ENCODE measurements at places on chromosomes 6 and 20. TPM values are rescaled to one million over a fixed set of nuclear protein-coding genes. Genes with fewer than 3 reads are reported as not detected.

DNA sequence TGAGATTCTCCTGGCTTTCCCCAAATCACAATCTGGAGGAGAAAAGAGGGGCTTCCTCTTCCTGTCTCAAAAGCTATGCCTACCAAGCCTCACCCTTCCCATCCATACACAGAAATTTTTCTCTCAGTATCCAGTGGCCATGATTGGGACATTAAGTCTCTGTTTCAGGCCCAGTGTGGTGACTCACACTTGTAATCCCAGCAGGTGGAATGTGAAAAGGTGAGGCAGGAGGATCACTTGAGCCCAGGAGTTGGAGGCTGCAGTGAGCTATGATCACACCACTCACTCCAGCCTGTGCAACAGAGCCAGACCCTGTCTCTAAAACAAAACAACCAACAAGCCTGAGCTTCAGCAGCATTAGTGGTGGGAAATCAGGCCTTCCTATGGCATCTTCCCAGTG, 210.0 kb downstream of the OGFRL1 start:
- DNase-seq = no peak

DNA sequence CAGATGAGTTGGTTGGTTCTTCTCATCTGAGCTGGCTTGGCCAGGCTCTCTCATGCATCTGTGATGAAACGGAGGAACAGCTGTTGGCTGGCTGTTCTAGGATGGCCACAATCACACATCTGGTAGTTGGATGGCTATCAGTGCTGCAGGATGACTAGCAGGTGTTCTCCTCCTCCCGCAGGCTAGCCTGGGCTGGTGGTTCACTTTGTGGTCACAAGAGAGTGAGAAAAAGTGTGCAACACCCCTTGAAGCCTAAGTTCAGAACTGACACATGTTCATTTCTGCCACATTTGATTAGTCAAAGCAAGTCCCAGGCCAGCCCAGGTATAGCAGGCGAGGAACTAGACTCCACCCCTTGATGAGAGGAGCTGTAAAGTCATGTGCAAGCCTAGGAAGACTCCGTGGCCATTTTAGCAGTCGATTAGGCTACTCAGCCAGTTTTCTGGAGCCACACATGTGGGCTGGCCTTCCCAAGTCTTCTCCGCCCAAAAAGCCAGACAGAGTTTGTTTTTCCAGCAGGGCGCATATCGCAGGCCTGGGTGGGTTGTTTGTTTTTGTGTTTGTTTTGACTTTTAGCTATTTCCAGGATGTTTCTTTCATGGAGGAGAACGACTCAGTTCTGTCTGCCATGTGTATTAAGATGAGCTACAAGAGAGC, 120.8 kb downstream of the ISM1 start:
- no peak for DNase-seq

DNA sequence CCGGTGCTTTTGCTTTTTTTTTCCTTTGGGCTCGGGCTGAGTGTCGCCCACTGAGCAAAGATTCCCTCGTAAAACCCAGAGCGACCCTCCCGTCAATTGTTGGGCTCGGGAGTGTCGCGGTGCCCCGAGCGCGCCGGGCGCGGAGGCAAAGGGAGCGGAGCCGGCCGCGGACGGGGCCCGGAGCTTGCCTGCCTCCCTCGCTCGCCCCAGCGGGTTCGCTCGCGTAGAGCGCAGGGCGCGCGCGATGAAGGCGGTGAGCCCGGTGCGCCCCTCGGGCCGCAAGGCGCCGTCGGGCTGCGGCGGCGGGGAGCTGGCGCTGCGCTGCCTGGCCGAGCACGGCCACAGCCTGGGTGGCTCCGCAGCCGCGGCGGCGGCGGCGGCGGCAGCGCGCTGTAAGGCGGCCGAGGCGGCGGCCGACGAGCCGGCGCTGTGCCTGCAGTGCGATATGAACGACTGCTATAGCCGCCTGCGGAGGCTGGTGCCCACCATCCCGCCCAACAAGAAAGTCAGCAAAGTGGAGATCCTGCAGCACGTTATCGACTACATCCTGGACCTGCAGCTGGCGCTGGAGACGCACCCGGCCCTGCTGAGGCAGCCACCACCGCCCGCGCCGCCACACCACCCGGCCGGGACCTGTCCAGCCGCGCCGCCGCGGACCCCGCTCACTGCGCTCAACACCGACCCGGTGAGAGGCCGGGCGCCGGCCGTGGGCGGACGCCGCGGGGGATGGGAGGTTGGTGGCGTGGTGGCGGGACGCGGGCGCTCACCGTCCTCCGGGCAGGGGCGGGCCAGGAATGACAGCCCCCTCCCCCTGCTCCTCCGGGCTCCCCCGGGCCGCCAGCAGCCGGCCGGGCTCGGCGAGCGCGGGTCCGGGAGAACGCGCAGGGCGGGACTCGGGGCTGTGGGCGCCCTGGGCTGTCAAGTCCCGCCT, 606 bp downstream of the ID4 start:
- DNase-seq = peak; percentile 74

- DNase-seq = peak; percentile 97
These were observed 3.7 kb downstream of the OGFR start for GRCh38 chr20:62808211-62808865.

SLC26A8 gene
- 0.57 TPM for polyA plus RNA-seq

- DNase-seq = no peak
These were observed 11.9 kb downstream of the PSMB9 start for GRCh38 chr6:32865724-32866443.

GDAP1L1 gene
- 73.0 TPM for polyA plus RNA-seq

DNA sequence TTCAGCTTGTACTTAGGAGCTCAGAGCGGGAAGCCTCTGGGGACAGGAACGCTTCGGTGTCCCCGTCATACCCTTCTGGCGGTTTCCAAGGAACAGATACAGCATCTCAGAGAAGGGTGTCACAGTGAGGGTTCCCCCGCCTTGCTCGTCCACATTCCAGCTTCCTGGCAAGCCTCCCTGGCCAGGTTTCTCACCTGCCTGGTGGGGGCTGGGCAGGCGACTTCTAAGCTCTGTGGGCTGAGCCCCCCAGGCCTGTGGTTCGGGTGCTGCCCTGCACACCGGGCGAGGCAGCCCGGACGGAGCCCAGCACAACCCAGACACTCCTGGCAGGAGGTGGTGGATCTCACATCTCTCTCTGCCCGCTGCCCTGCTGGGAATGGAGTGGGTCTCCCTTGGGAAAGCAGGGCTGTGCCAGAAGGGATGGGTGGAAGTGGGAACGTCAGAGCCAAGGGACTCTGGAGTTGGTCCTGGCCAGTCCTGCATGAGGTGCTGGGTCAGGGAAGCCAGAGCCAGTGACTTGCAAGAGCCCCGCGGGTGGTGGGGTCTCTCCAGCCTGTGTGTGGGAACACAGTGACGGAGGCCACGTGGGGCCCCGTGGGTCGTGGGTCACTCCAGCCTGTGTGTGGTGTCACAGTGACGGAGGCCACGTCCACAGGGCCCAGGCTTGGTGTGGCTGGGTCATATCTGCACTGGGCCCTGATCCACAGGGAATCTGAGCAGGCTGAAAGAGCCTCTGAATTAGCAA, 47.7 kb upstream of the SMOC2 start:
- no peak for DNase-seq

TMEM217 gene
- 1.1 TPM for polyA plus RNA-seq

KCNQ5 gene
- polyA plus RNA-seq = 0.36 TPM

GRCh38 chr6:106194949-106195921, 109.1 kb downstream of the PRDM1 start:
- no peak for DNase-seq

DNA sequence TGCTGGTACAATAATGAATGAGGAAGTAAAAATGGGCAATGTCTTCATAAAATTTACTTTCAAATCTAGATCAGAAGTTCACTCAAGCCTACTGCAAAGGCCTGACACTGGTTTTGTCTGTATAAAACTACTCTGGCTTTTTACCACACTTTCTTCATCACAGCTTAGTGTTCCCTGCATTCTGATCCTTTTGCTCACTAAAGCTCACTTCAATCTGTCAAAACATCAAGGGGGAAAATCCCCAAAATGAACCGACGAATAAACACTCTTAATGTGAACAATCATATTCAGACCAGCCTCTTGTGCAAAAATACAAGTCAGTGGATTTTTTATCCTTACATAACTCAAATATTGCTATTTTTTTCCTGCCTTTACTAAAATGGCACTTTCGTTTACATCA, 98.5 kb downstream of the PRDM1 start:
- no peak for DNase-seq

- no peak for DNase-seq
These were observed 287.2 kb downstream of the RFPL4B start for GRCh38 chr6:112634376-112634775.

DNA sequence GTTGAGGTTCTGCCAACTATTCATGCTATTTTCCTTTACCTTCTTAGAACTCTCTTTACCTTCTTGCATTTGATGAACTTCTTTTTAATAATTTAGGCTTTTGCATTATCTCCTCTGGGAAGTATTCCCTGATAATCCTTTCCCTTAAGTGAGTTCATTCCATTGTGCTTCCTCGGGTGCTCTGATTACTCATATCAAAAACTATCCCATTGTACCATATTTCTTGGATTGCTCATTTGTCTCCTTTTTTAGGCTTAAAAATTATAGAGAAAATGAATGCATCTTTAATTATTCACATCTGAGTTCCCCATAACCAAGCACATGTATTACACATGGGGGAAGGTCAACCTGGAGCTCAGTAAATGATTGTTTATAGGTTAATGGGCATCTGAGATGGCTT, 2.5 kb downstream of the CALHM4 start:
- no peak for DNase-seq

GRCh38 chr6:159680104-159680503, 12.9 kb downstream of the SOD2 start:
- DNase-seq = no peak

HS3ST5 gene
- 1.2 TPM for polyA plus RNA-seq

DNA sequence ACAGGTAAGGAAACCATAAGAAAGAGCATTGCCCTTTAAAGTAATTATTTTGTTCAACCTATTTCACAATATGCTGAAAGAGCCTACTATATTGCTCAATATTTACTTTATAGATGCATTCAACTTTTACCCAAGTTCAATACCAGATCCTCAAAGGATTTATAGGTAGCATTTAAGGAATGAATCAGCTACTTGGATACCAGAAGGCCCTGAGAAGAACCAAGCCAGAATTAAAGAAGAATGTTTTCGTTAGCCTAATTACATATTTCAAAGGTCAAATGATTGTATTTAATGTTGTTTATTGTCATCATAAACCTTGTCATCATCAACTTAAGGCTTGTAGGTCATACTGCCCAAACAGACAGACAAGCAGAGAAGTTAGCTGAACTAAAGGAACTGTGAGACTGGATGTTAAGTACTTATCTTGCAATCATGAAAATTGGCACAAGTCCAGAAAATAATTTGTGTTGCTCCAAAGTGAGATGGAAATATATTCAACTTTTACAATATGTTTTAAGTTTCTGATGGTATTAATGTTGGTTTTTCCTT, 636.7 kb downstream of the RFPL4B start:
- DNase-seq = no peak

- DNase-seq = peak; percentile 10
These were observed 23.1 kb upstream of the MROH8 start for GRCh38 chr20:37202267-37202943.

- no peak for DNase-seq
These were observed 151.7 kb downstream of the TMEM200A start for GRCh38 chr6:130517444-130517931.

- no peak for DNase-seq
These were observed 33.2 kb downstream of the ENPP1 start for GRCh38 chr6:131840936-131841583.

- DNase-seq = no peak
These were observed 402.2 kb upstream of the IRAK1BP1 start for GRCh38 chr6:78465059-78465634.

- no peak for DNase-seq
These were observed 59.4 kb upstream of the CITED2 start for GRCh38 chr6:139433631-139434419.

MYLK2 gene
- 0.27 TPM for polyA plus RNA-seq

SCRT2 gene
- 0.14 TPM for polyA plus RNA-seq
